ENCODE measurements at places on chromosomes 6 and 20.

DNA sequence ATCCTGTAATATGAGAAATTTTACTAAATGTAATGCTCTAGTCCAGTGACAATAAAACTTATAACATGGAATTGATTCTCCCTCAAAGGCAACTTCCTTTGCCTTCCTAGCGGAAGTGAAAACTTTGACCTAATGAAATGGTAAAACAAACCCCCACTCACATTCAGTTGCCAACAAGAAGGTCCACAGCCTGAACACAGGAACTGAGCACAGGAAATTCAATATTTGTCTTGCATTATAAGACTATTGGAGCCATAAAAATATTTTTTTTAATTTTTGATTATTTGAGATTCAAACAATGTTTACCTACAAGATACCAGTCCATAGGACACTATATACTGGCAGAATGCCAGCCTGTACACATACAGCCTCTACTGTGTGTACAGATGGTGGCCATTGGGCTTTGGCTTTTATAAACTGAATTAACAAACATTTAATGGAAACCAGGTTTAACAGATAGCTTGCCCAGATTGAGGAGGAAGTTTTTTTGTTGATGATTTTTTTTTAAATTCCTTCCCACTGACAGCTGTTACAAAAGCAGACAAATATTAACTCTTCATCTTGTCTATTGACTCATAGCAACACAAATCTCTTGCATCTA is 481.5 kb upstream of the JAG1 start:
- no peak for DNase-seq

DNA sequence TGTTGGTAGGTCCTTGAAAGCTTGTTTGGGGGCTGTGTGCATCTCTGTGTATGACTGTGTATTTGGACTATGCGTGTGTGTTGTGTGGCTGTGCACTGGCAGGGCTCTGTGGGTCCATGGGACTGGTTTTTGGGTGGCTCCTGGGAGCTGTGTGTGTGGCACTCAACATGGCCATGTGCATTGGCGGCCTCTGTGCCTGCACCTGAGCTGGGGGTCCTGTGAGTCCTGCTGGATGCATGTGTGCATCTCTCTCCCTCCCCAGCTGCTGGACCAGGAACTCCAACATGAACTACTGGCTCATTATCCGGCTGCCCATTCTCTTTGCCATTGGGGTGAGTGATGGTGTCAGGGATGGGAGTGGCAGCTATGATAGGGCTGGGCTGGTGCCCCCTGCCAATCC is 30.1 kb downstream of the GLP1R start:
- no peak for DNase-seq

- DNase-seq: no peak
Observed at GRCh38 chr20:1998715-1999114, 4.9 kb upstream of the PDYN start.

GRCh38 chr20:5780846-5781217 is 30.6 kb downstream of the SHLD1 start:
- no peak for DNase-seq

GRCh38 chr6:150420926-150421325 is 52.1 kb downstream of the IYD start:
- no peak for DNase-seq

GRCh38 chr20:46286382-46286781 is 21.9 kb downstream of the CDH22 start:
- DNase-seq: no peak

GRCh38 chr6:4805553-4806336 is 29.5 kb downstream of the CDYL start:
- DNase-seq: peak; percentile 51

DNA sequence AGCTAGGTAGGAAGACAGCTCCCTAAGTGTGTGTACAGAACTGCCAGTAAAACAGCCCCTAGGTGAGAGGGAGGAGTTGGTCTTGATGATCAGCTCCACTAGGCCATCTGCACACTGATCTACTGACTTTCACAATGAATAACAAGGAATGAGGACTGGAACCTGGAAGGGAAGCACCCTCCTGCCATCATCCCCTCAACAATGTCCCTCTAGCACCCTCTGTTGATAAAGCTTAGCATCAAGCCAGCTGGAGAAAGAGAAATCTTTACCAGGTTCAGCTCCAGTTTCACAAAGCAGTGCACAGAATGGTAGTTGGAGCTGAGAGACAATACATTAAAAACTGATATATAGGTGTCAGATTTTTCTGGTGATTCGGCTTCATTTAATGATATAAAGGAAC is 57.2 kb upstream of the IRAK1BP1 start:
- peak; percentile 65 for DNase-seq

- peak; percentile 76 for DNase-seq
Observed at GRCh38 chr6:56073315-56073714, 174.1 kb downstream of the COL21A1 start.

GRCh38 chr20:3313683-3314065 is 74.7 kb upstream of the SLC4A11 start:
- no peak for DNase-seq
